ENCODE measurements at places on chromosomes 4 and X. TPM values are rescaled to one million over a fixed set of nuclear protein-coding genes. Genes with fewer than 3 reads are reported as not detected.

The NAT8L gene
- total RNA-seq = 0.62 TPM

The KCNIP4 gene
- not detected for total RNA-seq

DNA sequence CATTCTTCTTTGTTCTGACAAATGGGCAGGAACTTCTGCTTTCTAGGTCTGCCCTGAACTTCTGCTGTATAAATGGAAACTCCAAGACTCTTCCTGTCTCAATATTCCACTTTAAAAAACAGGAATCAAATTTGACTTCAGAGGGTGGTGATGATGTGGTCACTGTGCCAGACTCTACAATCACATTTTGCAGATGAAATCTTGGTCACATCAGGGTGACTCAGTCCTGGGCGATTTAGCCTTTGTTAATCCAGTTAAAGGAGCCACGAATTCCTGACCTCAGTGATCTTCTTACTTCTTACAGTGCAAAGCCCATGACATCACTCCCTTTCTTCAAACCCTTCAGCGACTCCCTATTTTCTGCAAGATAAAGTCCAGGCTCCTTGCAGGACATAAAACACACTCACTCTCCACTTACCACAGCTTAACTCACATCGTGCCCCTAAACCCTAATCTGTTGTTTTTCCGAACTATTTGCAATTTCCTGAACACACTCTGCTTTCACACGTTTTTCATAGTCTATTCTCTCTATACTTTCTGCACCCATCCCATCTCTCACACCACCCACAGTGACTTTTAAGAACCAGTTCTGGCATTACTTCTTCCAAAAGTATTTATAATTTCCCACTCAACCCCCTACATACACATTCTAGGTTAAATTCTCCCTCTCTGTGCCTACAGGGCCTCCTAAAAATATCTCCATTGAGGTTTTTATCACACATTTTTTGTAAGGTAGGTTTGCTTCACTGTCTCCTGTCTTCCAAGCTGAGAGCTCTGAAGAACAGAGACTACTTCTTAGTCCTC, 11.1 kb downstream of the GASK1B start:
- peak; percentile 17 for DNase-seq

GRCh38 chr4:3283483-3283882, 9.3 kb upstream of the RGS12 start:
- DNase-seq = no peak

GRCh38 chr4:177079327-177079726, 230.3 kb upstream of the NEIL3 start:
- no peak for DNase-seq

The FOXR2 gene
- not detected for total RNA-seq

DNA sequence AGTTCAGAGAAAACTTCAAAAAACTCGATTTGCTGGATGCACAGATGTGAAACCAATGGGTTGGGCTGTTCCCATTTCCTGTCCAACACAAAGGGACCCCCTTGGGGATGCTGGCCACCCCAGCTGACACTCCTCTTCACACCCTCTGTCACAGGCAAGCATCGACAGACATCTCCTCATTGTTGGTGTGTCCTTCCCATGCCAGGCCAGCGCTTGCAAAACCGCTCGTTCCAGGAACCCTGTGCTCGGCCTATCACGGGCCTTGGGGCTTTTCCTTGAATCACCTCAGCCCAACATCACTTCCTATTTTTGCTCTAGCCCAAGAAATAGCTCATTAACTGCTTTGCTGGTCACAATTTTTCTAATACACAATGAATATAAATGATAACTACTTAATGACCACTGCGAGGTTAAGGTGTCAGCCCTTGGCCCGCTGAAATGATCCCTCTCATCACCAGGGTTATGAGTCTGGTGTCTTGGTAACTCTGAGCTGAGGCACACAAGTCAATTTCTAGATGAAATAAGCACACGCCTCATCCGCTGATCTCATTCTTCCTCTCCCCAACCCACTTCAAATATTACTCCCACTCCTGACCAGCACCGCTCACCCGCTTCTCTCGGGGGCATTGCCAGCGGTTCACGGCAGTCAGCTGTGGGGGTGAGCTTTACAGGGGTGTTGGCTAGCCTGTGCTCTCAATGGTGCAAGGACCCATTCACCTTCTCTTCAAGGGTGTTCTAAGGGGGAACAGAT, 32.3 kb downstream of the BCOR start:
- DNase-seq = no peak

The TLR7 gene
- total RNA-seq = not detected

- peak; percentile 2 for DNase-seq
Observed at GRCh38 chr4:75484190-75484589, 30.0 kb downstream of the RCHY1 start.

- DNase-seq = peak; percentile 74
Observed at GRCh38 chr4:102759831-102760644, 730 bp downstream of the MANBA start.

GRCh38 chrX:134908356-134908755, 82.4 kb upstream of the SMIM10 start:
- no peak for DNase-seq

The PCDH19 gene
- total RNA-seq = 3.4 TPM

The NUP54 gene
- 107 TPM for total RNA-seq

DNA sequence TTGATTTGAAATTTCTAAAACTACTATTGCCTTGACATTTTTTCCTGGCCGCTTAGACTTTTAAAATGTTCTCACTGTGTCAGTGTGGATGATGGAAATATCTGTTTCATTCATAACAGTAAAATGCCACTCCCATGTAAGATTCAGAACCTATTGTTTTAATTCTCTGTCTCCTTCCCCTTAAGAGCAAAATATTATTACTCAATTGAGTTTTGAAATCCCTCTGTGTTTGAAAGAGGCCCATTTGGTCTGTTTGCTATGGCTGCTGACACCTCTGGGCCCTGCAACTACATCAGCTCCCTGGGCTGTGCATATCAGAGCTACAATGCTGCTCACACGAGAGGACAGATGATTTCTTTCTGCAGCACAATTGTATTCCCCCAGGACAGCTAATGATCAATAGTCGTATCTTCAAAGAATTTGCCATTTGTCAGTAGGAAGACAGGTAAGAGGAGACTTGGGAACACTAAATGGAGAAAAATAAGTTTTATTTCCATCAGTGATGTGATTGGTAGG, 388.0 kb upstream of the GALNT7 start:
- DNase-seq = no peak

GRCh38 chr4:166169111-166169510, 296.1 kb downstream of the TLL1 start:
- peak; percentile 58 for DNase-seq

GRCh38 chr4:128386761-128387599, 99.4 kb upstream of the PGRMC2 start:
- DNase-seq = no peak

The PPP4R3C gene
- not detected for total RNA-seq

The LRBA gene
- 94.3 TPM for total RNA-seq

DNA sequence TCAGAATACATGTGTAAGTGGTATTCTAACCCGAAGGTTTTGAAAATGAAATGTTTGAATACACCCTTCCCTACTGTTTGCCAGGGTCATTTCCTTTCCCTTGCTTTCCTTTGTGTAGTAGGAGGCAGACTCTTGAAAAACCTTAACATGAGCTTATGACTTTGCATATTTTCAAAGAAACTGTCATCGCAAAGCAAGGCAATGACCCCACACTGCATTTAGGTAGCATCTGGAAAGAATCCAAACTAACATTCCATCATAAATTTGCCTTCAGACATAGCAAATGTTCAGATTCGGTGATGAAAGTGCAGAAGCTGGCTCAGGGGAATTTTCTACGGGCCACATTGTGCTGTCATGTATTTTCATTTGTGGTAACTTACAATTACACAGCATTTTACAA, 32.3 kb downstream of the SH2D1A start:
- DNase-seq = no peak

The TXK gene
- not detected for total RNA-seq

GRCh38 chr4:95105983-95106382, 348.2 kb downstream of the BMPR1B start:
- DNase-seq = no peak

DNA sequence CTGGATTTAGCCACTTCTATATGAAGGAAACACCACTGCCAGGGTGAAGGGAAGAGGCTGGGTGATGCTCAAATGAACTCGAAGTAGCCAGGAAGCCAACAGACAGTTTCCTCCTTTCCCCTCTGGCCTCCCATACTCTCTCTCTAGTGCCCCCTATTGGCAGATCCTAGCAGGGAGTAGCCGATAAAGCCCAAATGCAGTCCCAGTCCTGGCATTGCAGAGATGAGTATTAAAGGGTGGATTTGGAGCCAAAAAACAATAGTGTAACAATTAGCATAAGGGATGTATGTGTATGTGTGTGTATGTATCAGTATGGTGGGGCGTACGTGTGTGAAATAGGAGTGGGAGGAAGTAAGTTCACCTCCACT, 213.8 kb upstream of the LDB2 start:
- DNase-seq = peak; percentile 79

GRCh38 chr4:159508917-159509500, 406.1 kb downstream of the RAPGEF2 start:
- DNase-seq = no peak

The REPS2 gene
- total RNA-seq = 1.2 TPM

GRCh38 chr4:37659696-37660095, 26.5 kb downstream of the RELL1 start:
- no peak for DNase-seq

All from neural progenitor cell (in vitro differentiated cells).